ENCODE measurements at places on chromosomes 7 and 10.

DNA sequence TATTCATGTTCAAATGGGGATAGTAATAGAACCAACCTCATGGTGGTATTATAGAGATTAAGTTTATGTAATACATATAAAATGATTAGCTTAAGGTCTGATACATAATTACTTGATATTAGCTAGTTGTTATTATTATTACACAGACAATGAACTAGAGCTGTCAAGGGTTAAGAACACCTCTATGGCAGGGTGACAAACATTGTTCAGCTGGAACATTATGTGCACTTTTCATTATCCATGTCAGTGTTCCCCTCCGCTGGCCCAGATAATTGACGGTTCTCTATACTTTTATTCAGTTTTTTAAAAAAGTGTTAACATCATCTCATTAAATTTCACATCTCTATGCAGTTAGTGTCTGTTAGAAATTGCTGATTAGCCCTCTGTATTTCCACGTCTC is 142.1 kb downstream of the CDK14 start:
- DNase-seq, result no peak

- no peak for DNase-seq
Measured at GRCh38 chr10:44379907-44380306, 5.0 kb downstream of the CXCL12 start.

GRCh38 chr10:14712991-14713424 is 61.7 kb downstream of the FAM107B start:
- DNase-seq, result no peak

GRCh38 chr7:105268056-105268455 is 120.7 kb downstream of the SRPK2 start:
- peak; percentile 57 for DNase-seq

GRCh38 chr10:86046845-86047460 is 319.6 kb downstream of the GRID1 start:
- peak; percentile 58 for DNase-seq

- no peak for DNase-seq
Measured at GRCh38 chr10:88647061-88647615, 17.1 kb upstream of the LIPF start.

GRCh38 chr7:17302575-17303142 is 4.2 kb downstream of the AHR start:
- DNase-seq, result peak; percentile 38

Measured in activated CD4-positive, alpha-beta T cell treated with anti-CD3 and anti-CD28 coated beads, Interleukin-10, Interleukin-2, amounts not matched to agents 100 ng/mL and 50 ng/mL, durations not matched to agents 16 hours and 8 hours (primary cell).